ENCODE measurements at places on chromosomes 7 and 10.

GRCh38 chr10:130198651-130199050 is 62.5 kb downstream of the GLRX3 start:
- no peak for DNase-seq

DNA sequence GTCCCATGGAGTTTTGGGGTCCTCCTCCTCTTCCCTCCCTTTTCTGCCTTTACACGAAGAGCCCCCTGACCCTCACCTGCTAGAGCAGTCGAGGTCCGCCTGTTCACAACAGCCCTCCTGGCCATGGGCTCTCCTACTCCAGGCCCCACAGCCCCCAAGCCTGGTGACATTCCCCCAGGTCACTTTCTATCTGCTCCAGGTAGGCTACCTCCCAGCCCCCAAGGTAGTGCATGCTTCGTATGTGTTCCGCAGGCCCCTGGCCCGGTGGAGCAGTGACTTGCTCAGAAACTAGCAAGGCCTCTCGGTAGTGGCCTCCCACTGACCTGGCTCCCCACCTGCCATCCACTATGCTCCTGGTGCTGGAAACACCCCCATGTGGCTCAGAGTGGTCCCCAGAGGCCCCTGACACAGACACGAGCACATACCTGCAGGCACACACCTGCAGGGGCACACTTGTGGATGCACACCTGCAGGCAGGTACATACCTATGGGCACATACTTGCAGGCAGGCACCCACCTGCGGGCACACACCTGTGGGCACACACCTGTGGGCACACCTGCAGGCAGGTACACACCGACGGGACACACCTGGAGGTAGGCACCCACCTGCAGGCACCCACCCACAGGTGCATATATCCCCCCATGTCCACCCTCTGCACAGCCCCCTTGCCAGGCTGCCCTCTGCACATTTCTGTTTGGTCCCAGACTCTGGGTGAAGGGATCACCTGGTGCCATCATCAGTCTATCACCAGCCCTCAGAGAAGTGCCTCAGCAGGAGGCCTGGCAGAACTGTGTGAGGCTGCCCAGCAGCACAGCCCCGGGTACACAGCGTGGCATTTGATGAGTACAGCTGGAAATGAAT is 322.5 kb downstream of the PTPRN2 start:
- no peak for DNase-seq

DNA sequence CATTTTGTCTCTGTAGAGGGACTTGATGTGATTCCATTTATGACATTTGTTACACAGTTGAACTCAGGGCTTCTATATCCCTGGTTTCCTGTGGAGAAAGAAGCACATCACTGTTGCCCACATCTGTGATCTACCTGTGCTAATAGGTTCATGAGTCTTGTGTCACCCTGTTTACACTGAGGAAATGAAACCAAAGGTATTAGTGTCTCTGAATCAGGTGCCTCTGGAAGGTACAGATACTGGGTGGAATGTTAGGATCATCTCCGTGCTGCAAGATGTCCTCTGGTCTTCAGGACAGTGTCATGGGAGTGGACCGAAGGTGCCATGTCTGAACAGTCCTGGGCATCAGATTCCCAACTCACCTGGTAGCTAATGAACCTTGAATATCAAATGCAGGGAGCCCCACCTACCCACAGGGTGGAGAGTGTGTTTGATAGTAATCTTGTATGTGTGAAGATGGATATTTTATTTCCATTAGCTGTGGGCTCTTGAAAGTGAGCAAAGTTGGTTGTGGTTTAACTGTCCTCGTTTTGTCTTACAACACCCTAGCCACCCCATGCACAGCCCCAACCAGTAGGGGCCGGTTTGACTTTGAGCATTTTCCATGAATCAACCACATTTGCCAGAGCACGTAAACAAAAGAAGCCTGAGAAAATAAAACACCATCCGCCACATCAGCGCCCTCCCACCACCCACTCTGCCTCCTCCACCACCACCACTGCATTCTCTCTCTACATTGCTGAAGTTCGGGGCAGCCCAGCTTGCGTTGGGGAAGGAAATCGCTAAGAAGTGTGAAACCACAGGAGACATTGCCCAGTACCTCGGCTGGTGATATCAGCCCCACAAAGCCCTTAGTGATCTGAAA is 40.7 kb downstream of the TARP start:
- peak; percentile 40 for DNase-seq

DNA sequence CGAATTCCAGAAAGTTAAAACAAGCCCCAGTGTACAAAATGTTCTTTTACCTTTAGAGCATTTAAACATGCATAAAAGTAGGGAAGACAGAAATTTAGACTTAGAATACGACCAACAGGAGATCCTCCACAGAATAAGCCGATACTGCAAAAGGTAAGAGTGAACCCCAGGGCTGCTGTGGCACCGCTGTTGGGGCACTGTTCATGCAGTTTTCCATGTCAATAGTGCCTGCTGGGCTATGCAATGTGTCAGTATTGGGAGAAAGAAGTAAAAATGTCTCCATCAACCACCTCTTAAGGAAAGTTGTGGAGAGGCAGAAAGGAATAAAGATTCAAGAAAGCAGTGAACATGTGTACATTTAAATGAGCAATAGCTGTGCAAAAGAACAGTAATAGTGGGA is 326.5 kb upstream of the SEMA3C start:
- no peak for DNase-seq

GRCh38 chr10:66717231-66717981 is 208.4 kb upstream of the LRRTM3 start:
- DNase-seq = no peak

- no peak for DNase-seq
Observed at GRCh38 chr10:77131214-77131613, 506.4 kb downstream of the KCNMA1 start.

DNA sequence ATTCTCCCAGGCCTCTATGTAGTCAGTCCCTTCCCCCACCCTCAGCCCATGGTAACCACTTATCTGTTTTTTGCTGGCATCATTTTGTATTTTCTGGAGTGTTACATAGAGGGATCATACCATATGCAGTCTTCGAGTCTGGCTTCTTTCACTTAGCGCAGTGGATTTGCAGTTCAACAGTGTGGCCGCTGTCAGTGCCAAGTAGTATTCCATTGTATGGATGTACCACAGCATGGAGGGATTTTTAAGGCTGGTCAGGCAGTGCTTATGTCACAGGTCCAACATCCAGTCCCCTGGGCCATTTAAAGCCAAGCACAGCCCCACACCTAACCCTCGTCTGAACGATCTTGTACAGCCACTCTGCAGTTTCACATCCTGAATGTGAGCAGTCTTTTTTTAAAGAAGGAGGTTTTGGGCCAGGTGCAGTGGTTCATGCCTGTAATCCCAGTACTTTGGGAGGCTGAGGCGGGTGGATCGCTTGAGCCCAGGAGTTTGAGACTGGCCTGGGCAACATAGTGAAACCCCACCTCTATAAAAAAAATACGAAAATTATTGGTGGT is 121.8 kb downstream of the CUX1 start:
- DNase-seq = no peak

GRCh38 chr10:30007406-30007805 is 52.0 kb downstream of the JCAD start:
- DNase-seq = no peak

GRCh38 chr7:151850491-151851124 is 26.3 kb downstream of the PRKAG2 start:
- DNase-seq = no peak

- no peak for DNase-seq
Observed at GRCh38 chr10:51707392-51707791, 8.0 kb upstream of the CSTF2T start.

- no peak for DNase-seq
Observed at GRCh38 chr10:132157101-132157500, 29.6 kb upstream of the DPYSL4 start.

DNA sequence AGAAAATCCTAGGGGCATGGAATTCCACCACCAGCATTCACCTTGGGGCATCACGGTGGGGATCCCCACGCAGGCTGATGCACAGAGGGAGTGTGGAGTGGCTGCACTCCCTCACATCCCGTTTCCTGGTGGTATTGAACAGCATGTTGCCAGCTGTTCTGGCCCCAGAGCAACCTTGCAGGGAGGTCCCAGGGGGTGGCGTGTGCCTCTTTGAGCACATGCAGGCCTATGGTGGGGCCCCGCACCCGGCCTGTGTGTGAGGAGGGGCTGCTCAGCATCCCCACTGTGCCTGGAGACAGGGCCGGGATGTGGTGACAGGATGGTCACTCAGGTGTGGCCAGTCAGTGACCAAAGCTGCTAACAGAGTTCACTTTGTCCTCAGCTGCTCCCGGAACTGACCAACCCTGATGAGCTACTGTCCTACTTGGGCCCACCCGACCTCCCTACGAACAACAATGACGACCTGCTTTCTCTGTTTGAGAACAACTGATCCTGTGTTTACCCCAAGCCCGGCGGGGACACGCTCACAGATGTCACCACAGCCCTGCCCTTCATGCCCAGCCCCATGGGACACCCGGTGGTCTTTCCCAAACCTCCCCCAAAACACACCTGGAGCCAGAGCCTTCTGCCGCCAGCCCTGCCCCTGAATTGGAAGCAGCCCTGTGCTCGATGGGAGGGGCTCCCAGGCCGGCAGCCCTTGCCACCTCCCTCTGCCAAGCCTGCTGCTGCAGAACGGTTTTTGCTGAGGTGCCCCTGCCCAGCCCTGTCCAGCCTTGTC is 18.7 kb downstream of the ZMIZ2 start:
- DNase-seq = no peak
